ENCODE measurements at places on chromosomes 13 and 19. TPM values are rescaled to one million over a fixed set of nuclear protein-coding genes. Genes with fewer than 3 reads are reported as not detected.

HIF3A gene
- 5.6 TPM for total RNA-seq

IZUMO2 gene
- not detected for total RNA-seq

CBARP gene
- total RNA-seq: 1.2 TPM

GRAMD1A gene
- 31.9 TPM for total RNA-seq

FFAR3 gene
- total RNA-seq: not detected

Data from dermis lymphatic vessel endothelial cell (primary cell).